ENCODE measurements at places on chromosomes 3 and 15.
A peak's percentile ranks its signal among the peaks of the same experiment; 100 is the strongest.

GRCh38 chr3:13559764-13560525 lies 11.0 kb downstream of the FBLN2 start:
- no peak for DNase-seq

GRCh38 chr3:37466660-37467359 lies 292.4 kb upstream of the LRRFIP2 start:
- DNase-seq, result no peak

DNA sequence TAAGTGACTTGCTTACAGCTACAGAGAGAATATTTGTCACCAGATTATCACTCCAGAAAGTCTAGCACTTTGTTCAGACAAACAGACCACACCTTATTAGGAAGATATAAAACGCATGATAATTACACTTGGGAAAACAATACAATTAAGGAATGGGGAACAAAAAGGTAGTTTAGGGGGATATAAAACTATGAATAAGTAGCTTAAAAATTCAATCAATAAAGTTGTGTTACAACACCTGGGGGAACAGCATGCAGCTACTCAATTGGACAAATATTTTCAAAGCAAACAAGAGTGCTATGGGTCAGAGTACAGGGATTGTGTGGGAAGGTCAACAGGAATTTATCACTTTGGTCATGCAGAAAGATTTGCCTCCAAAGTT lies 15.1 kb downstream of the CLDN1 start:
- DNase-seq, result no peak

DNA sequence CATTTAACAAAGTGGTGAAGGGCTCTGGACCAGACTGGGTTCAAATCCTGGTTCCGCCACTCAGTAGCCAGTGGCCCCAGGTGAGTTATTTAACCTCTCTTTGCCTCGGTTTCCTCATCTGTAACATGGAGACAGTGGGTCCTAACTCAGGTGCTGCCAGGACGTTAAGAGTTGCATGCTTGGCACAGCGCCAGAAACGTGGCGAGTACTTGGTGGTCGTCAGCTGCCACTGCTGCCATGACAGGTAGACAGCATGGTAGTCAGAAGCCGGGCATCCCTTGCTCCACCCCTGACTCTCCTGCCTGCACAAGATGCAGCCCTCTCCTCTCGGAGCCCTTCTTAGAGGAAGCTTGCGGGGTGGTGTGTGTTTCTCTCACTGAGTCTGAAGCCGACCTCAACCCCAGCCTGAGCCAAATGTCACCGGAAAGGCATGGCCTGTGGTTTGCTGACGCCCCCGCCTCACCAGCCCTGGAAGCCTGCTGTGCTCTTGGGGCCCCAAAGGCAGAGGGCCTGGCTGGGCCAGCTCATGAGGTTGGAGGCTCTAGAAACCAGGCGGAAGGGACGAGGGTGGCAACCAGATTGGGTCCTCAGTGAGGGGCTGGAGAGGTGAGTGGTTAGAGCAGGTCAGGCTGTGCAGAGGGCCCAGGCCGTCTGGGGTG lies 160.8 kb upstream of the TLE3 start:
- DNase-seq, result no peak

DNA sequence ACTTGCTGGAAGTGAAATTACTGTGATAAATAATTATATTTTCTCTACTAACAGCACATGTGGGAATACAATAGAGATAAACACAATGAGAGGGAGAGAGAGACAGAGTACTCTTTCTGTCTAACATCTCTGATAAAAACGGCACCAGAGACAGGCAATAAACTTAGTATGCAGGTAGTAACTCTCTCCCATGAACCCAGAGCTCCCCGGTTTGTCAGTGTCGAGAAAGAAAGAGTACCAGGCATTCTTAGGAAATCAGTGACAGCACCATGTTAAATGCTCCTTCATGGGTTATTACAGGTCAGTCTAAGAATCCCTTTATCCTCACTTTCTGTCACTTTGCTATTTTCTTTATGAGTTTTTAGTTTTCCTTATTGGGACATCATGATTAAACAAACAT lies 110.7 kb upstream of the EPHA3 start:
- DNase-seq, result no peak

- DNase-seq, result no peak
Measured at GRCh38 chr3:193269343-193270028, 28.5 kb downstream of the PLAAT1 start.

- DNase-seq, result peak; percentile 54
Measured at GRCh38 chr3:10164546-10165393, at the start of gene IRAK2. Gene IRAK2, plus strand, starts transcription at chr3:10164919. Its CDS starts 36 bp downstream, at chr3:10164955.

DNA sequence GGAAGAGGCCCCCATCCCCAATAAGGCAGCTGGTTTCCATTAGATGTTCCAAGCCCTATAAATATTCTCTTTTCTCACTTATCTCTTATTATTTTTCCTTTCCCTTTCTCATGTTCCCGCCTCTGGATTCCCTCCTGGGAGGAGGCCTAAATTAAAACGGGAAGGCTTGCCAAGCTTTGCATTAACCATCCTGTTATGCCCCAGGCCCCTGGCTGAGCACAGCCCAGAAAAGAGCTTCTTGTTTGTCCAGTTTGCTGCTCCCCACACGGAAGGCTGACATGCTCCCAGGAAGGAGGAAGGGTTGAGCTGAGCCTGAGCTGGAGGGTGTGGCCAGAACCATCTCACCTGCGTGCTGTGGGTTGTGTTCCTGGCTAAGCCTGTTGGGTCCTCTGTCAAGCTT lies 63.1 kb upstream of the BOC start:
- DNase-seq, result no peak

GRCh38 chr3:155938409-155938808 lies 68.0 kb downstream of the GMPS start:
- peak; percentile 70 for DNase-seq

DNA sequence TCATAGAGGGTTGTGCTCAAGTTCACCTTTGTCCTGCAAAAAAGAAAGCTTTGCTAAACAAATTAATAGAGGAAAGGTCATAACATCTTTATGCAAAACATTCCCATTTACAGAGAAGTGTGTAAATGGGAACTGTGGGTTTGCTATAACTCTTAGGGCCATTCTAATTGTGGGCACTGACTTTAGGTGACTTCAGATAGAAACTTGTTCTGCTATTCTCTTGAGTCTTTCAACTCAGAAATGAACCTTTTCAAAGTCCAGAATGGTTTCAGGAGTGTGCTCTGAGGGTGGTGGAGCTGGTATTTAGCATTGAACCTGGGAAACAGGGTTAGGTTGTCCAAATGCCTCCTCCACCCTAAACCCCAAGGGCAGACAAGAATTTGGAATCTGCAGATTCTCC lies 34.0 kb downstream of the SPTSSB start:
- DNase-seq, result no peak

- peak; percentile 95 for DNase-seq
Measured at GRCh38 chr15:50353251-50353974, 1.6 kb downstream of the GABPB1 start.

GRCh38 chr3:169240786-169241486 lies 422.6 kb downstream of the MECOM start:
- no peak for DNase-seq

GRCh38 chr3:185082149-185082548 lies 70.7 kb downstream of the C3orf70 start:
- DNase-seq, result no peak

GRCh38 chr3:156782319-156782718 lies 43.8 kb upstream of the LEKR1 start:
- no peak for DNase-seq

DNA sequence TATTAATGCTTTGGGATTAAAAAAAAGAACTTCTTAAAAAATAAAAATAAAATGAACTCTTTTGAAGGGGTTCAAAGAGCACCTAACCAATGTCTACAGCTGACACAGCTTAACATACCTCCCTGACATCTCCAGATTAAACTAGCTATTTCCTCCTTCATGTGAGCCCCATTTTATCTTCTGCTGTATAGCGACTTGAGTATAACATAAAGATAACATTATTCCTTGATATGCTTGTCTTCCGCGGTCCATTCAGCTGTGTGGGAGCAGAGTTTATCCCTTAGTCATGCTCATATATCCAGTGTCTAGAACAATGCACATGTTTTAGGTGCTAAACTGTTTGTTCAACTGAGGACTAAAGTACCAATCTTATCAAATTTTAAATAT lies 7.8 kb upstream of the CHRM5 start:
- DNase-seq, result no peak

DNA sequence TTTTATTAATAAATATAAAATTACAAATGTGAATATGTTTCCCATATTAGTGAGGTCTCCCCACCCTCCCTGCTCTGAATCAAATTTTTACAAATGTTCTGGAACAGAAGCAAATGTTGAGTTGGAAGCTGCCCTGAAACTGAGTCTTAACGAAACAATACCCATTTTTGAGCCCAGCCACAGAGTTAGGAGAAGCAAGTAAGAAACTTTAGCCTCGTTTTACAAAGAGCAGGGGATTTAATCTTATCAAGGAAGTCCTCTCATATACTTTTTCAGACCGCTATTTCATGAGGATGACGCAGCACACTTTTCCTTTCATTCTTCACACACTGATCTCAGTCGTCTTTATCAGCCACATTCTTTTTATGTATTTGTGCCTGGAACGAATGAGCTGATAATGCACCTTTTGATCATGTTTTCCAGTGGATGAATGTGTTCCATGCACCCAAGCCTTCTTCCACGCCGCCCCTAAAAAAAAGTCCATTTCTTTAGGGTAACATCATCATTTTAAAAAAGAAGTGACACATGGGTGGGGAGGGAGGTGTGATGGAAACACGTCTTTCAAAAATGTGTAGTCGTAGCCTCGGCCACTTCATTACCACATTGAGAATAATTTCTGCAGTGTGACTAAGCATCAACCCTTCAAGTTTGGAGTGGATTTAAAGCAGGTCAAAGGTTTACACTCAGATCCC lies 48.1 kb downstream of the SETMAR start:
- DNase-seq, result peak; percentile 78

DNA sequence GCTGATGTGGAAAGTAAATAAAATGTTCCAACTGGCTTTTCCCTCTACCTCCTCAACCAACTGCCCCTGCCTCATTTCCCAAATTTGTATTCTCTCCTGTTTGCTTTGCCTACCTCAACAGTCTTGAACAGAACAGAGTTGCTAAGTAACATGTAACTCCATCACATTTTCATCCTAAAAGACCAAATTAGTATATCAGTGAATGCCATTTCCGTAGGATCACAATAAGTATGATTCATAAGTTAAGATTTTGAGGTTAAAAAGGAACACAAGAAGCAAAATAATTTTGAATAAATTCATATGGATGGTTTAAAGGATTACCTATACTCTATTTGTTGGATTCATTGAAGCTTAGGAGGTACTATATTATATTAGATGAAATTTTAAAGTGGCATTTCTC lies 154.9 kb downstream of the ECT2 start:
- no peak for DNase-seq

DNA sequence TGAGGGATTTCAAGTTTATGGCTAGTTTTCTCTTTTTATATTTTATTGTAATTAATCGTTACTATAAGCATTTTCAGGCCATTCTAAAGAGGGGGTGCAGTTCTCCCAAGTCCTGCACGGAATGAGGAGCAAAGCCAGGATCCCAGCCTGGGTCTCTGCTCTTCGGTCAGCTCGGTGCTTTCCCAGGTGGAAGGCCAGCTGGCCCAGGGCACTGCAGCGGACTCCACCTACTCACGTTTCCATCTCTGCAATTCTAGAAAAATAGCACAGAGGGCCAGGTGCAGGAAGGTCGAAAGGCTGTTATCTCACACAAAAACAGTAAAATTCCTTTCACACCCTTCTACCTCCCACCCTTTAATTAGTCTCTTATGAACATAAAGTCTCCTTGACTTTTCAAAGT lies 59.5 kb upstream of the HES1 start:
- no peak for DNase-seq

Measured in fibroblast of villous mesenchyme (primary cell).